ENCODE measurements at places on chromosomes 13 and 19.

- no peak for DNase-seq
Observed at GRCh38 chr13:21079221-21079620, 17.8 kb upstream of the LATS2 start.

- no peak for DNase-seq
Observed at GRCh38 chr13:33445024-33445423, 159.5 kb upstream of the STARD13 start.

DNA sequence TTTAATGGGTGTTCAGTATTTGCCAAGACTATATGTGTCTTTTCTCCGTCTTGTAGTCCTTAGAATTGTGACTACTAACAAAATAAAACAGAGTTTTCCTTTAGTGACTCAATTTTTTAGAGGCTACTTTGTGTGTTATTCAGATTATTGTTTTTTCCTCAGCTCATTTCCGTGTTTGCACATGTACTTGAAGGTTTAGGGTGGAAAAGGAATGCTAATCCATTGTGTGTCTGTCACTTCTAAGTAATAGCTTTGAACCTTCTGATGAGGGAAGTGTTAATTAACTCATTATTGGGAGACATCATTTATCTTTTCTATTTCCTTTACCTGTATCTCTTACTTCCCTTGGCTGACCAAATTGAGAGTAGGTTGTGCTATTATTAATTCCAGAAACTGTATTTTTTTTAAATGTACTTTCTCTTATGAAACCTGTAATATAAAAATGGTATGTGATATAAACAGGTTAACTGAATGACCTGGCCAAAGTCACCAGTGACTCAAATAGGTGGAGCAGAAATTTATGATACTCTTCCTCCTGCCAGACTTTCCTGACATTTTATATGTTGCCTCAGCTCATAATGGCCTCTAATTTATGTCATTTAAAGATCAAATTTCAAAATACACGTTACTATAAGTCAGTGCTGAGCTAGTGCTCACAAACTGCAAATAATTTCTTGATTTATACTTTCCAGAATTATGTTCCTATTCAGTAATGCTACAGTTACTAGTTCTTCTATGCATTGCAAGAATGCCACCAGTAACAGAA is 88.8 kb downstream of the LMO7 start:
- DNase-seq, result no peak

DNA sequence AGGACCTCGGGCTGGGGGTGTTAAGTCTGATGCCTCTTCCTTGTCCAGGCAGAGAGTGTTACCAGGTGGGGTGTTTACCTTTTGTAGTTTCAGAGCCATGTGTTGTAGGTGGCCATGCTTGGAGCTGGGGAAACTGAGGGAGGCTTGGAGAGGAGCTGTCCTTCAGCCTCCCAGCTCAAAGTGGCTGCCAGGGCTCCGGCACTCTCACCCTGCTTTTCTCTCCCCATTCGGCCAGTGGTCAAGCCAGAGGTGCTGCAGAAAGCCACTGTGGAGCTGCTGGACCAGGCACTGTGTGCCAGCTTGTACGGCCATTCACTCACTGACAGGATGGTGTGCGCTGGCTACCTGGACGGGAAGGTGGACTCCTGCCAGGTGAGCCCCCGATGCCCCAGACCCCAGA is 17.4 kb downstream of the TIMM13 start:
- no peak for DNase-seq

GRCh38 chr19:5850189-5850588 is 1.1 kb downstream of the FUT3 start:
- DNase-seq, result no peak

DNA sequence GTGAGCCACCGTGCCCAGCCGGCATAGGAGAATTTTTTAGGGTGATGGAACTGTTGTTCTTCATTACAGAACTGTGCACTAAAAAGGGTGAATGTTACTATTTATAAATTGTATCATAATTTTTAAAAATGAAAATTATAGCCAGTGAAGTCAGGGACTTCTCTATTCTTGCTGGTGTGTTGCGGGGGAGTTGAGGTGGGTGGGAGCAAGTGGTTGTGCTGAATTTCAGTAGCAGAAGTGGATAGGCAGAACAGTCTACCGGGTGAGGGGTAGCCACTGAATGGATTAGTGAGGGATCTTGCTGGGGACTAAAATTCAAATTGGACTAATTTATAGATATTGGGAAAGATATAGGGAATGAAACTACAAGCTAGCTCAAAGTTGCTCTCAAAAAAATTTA is 74.0 kb downstream of the CAB39L start:
- DNase-seq, result no peak

- DNase-seq, result peak; percentile 79
Observed at GRCh38 chr19:47186446-47187334, 44.3 kb downstream of the BBC3 start.

DNA sequence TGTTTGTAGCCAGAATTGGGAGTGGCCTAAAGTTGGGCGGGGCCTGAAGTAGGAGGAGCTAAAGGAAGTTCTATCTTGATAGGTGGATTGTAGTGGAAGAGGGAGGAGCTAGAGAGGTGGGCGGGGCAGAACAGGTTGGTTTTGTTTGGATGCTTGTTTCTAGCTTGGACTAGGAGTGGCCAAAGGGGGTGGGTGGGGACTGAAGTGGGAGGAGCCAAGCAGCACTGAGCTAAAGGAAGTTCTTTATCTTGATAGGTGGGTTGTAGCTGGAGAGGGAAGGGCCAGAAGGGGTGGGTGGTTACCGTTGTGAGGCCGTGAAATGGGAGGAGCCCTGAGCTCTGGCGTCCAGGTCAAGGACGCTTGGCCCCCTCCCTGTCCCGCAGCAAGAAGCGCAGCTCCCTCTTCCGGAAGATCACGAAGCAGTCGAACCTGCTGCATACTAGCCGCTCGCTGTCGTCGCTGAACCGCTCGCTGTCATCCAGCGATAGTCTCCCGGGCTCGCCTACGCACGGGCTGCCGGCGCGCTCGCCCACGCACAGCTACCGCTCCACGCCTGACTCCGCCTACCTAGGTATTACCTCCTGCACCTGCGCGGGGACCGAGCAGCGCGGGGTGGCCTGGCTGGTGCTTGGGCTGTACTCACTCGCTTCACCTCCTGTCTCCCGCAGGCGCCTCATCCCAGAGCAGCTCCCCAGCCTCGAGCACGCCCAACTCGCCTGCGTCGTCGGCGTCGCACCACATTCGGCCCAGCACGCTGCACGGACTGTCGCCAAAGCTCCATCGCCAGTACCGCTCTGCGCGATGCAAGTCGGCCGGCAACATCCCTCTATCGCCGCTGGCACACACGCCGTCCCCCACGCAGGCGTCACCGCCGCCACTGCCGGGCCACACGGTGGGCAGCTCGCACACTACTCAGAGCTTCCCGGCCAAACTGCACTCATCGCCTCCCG is 8.0 kb downstream of the DNASE2 start:
- no peak for DNase-seq

DNA sequence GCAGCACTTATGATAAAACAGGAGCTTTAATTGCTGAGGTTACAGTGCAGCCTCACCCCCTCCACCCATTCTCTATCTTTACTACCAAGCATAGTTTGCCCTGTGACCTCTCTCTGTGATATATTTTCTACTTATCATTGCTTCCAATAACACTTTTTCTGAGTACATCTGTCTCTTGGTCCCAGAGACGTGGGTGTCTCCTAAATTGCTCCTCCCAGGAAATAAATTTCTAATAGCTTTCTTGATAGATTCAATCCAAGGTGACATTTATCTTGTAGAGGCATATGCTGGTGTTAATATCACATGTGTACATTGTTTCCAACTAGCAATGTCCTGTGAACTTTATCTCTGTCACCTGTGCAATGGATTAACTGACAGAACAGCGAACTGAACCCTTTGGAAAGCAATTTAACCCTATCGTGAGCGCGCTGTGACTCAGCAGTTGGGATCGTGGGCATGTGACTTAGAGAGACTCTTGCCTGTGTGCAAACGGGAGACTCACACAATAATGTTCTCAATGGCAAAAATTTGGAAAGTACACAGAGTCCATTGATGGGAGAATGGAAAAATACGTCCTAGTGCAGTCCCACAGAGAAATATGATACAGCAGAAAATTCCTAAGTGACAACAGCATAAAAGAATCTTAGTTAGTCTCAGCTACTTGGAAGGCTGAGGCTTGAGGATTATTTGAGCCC is 7.0 kb upstream of the MAP2K2 start:
- DNase-seq, result no peak

- no peak for DNase-seq
Observed at GRCh38 chr13:93338906-93339305, 112.3 kb downstream of the GPC6 start.

GRCh38 chr13:24277761-24278160 is 31.6 kb upstream of the C1QTNF9 start:
- no peak for DNase-seq

- no peak for DNase-seq
Observed at GRCh38 chr19:11176466-11177193, 20.7 kb downstream of the KANK2 start.

DNA sequence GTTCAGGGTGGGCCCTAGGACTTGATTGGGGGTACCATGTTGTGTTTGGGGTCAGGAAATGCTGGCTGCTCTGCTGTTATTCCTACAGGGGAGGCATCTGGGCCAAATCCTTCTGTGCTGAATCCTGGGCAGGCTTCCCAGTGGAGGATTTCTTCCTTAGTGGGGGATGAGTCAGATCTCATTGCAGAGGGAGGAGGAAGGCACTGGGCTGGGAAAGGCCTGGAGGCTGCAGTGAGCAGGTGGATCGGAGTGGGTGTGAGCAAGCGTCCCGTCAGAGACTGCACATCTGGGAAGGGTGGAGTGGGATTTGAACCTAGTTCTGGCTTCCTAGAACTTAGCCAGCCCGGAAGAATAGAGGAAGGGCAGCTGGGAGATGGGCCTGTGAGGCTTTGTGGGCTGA is 11.5 kb downstream of the CCDC124 start:
- DNase-seq, result no peak

DNA sequence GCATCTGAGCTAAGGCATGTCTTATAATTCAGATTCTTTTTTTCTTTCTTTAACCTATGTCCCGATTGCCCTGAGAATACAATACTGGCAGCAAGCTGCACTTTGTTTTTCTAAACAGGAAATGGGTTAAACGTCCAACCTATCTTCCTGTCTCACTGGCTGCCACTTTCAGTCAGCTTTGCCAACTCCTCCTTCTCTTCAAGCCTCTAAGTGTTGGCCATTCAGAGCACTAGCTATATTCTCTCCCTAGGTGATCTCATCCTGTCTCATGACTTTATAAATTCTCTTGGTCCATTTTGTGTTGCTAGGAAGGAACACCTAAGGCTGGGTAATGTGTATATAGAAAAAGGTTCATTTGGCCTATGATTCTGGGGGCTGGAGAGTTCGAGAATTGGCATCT is 109.5 kb upstream of the TSC22D1 start:
- no peak for DNase-seq

- DNase-seq, result no peak
Observed at GRCh38 chr19:7865262-7865911, 8.8 kb downstream of the PRR36 start.

DNA sequence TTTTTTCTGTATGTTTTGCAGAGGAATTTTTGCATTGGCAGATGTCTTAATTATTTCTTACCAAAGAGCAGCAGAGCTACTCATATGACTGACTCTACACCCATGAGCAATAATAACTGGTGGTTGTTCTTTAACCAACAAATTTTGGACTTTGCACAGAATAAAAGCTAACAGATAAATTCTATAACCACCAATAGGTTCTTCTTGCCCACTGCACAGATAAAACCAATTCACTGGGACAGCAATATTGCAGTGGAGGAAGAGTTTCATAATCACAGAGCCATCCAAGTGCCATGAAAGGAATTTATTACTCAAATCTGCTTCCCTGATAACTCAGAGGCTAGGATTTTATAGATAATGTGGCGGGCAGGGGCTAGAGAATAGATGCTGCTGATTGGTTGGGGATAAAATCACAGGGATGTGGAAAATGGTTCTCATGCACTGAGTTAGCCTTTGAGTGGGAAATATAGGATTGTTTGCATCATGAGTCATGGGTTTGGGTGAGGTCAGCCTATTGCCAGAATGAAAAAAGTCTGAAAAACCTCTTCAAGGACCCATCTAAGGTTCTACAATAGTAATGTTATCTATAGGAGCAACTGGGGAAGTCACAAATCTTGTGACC is 104.3 kb upstream of the PCDH17 start:
- no peak for DNase-seq

- no peak for DNase-seq
Observed at GRCh38 chr13:74866101-74866500, 615.9 kb downstream of the TBC1D4 start.

GRCh38 chr19:524062-524674 is 7.4 kb upstream of the CDC34 start:
- DNase-seq, result no peak

GRCh38 chr13:42280537-42280936 is 8.6 kb downstream of the AKAP11 start:
- no peak for DNase-seq

DNA sequence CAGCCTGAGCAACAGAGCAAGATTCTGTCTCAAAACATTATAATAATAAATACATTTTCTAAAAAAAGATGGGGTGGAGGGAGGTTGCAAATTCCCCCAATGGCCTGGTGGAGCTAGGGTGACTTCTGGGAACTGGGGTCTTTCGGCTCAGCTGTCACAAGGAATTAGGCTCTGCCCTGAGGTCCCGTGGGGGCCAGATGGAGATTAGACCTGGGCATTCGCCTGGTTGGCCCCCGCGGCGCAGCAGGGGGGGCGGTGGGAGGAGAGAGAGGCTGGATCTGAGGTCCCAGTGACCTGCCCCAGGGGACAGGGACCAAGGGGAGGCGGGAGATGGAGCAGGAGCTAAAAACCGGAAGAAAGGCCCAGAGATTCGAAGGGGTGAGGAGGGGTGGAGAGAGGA is 14.8 kb downstream of the FUT6 start:
- no peak for DNase-seq

GRCh38 chr13:67769063-67769986 is 539.2 kb upstream of the PCDH9 start:
- no peak for DNase-seq

GRCh38 chr19:40006273-40006691 is 9.4 kb downstream of the ZNF546 start:
- DNase-seq, result no peak

GRCh38 chr13:97438856-97439595 is 5.1 kb downstream of the RAP2A start:
- no peak for DNase-seq

DNA sequence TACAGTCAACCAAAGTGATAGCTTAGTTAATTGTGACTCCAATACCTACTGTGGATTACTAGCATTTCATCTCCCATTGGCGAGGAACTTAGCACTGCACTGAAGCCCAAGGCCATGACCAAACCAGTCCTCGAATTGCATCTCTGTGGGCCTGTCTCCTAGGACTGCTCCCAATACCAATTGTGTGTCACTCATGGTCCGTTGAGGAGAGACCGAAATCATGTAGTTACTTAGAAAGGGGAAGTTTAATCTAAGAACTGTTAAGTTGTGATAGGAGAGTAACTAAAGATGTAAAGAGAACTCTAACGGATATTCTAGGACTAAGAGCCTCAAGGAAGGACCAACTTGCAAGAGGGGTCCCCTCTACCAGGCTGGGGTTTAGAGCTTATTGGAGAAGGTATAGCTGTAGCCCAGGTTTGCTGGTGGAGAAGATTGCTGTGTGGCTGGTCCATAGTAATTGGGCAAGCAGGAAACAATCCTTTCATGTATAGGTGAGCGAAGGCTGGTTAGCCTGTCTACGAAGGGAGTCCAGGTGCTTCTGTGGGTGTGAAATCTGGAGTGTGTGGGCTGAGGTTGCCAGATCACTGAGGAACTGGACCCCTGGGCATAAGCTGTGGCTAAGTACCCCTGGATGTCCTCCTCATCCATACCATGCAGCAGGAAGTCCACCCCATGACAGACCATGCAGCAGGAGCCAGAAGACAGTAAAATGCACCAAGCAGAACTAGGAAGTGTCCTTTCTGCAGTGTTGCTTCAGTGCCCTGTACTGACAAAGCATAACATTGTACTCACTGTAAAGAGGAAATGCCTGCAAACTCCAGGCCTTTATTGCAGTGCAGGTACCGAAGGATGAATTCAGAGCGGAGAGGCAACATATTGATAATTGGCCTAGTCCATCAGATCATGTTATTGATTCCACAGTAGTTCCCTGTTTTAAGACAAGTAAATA is 30.8 kb downstream of the DNAJC3 start:
- DNase-seq, result no peak
